ENCODE measurements at places on chromosomes 11 and 22. TPM values are rescaled to one million over a fixed set of nuclear protein-coding genes. Genes with fewer than 3 reads are reported as not detected.

DNA sequence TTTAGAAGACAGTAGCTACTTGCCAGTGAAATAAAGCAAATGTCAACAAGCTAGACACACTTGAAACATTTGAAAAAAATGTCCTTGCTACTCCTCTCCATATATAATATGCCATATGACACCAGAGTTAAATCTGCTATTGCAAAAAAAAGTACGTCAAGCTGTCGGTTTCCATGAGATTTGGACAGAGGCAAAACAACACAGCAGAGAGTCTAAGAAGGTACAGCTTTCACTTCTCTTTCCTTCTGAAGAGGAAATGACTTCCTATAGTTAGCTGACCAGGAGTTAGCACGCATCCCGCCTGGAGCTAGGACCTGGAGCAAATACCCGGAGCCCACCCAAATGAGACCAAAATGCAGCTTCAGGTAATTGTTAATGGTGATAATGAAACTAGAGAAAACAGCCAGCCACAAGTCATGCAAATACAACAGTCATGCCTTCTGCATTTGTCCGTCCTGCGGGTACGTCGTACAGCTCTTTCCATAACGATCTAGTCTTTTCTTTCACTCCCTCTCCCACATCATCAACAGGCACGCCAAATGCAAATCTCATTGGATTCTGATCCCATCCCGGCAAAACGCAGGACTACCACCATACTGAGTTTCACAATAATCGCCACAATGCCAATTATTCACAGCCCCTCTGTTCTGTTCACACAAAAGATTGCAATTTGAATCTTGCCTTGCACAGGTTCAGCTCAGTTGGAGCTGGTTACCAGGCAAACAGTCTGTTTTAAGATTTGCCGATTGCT is 395.0 kb upstream of the CCDC90B start:
- no peak for DNase-seq

GRCh38 chr22:27836181-27836580 is 34.6 kb upstream of the MN1 start:
- no peak for DNase-seq

The PLCB3 gene
- total RNA-seq, result 8.9 TPM

GRCh38 chr11:96143041-96143521 is 199.9 kb downstream of the MAML2 start:
- DNase-seq, result no peak

The KCNJ11 gene
- 27.0 TPM for total RNA-seq

The CCDC88B gene
- total RNA-seq, result 8.4 TPM

DNA sequence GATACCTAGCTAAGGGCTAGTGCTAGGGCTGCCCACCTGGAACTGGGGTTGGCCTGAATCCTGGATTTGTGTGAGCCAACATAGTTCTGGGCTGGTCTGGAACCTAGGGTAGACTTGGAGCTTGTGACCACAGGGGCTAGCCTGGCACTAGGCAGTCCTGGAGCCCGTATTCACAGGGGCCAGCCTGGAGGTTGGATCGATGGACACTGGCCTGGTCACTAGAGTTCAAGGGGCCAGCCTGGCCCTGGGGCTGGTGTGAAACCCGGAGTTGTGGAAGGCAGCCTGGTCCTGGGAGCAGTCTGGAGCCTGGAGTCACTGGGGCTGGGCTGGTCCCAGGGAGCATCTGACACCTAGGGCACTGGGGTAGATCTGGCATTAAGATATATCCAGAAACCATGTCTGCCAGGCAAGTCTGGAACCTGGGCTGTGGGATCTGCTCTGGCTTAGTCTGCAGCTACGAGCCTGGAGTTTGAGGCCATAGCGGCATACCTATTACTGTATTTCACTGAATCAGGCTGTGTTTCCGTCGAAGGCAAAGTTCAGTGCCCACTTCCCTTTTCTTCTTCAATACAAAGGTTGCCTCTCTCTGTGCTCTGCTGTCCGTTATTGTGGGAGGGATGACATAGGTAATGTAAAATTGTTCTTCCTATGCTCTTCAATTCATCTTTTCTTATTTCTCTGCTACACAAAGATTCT is 9.1 kb upstream of the GLYATL1B start:
- no peak for DNase-seq

DNA sequence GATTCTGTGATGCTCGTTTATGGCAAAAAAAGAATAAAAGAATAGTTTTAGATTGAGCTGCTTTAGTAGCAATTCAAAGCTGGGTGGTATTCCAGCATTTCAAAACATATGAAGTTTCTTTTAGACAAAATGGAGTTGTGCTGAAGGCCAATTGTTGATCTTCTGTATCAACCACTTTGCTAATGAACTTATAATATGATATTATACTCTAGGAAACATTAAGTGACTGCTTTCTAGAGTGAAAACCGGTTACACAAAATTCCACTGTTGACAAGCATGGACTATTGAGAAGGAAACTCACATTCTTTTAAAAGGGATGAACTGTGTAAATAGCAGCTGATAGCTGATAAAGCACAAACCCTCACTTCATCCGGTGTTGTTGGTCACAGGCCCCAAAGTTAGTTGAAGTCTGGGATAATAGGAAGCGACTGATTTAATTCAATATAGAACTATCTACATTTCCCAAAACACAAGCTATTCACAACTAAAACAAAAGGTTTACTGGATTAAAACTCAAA is 255.1 kb downstream of the CADM1 start:
- DNase-seq, result no peak

GRCh38 chr11:5887172-5887571 is 5.8 kb upstream of the OR52E5 start:
- no peak for DNase-seq

GRCh38 chr22:38300197-38300945 is 16.9 kb downstream of the CSNK1E start:
- no peak for DNase-seq

- no peak for DNase-seq
Measured at GRCh38 chr11:60127311-60127811, 38.9 kb downstream of the MS4A2 start.

- no peak for DNase-seq
Measured at GRCh38 chr11:116376054-116376453, 396.7 kb downstream of the BUD13 start.

DNA sequence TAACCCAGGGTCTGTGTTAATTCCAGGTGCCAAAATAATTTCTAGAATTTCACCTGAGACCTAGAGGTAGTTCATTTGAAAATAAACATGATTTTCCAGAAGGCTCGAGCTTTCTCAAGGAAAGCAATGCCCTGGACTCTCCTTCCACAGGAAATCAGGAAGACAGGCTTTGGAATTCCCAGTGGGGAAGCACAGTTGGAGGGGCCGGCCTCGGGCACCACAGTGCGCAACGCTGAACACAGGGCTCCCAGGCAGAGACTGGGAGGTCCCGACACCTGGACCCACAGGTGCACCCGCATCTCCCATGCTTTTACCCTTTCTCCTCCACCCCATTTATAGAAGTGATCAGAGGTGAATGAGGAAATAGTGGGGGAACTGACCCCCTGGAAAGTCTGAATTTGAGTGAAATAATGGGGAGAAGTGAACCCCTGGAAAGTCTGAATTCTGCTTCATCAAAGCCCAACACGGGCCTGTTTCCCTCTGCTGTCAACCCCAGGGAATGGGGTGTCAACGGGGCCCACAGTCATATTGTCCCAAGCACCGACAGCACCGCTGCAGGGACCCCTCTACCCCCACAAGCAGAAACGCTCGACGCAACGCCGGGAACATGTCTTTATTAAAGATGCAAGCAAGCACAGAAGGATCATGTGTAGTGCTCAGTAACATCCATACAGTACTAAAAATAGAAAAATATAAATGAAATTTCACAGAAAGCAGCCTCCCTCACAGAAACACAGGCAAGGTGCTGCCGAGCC is 12.0 kb upstream of the EFCAB6 start:
- DNase-seq, result no peak

GRCh38 chr11:35214226-35214770 is 75.3 kb downstream of the CD44 start:
- DNase-seq, result no peak

- DNase-seq, result no peak
Measured at GRCh38 chr11:70314730-70315129, 44.2 kb downstream of the PPFIA1 start.
